ENCODE measurements at places on chromosomes 1 and 21. TPM values are rescaled to one million over a fixed set of nuclear protein-coding genes. Genes with fewer than 3 reads are reported as not detected.

FHL3 gene
- total RNA-seq, result 9.9 TPM

A3GALT2 gene
- total RNA-seq, result not detected

ZSWIM5 gene
- total RNA-seq, result 1.5 TPM

SF3B4 gene
- 30.7 TPM for total RNA-seq

KRTCAP2 gene
- 156 TPM for total RNA-seq

FAM177B gene
- not detected for total RNA-seq

AMY2B gene
- total RNA-seq, result 21.4 TPM

AQP10 gene
- not detected for total RNA-seq

AUNIP gene
- total RNA-seq, result not detected

C1orf146 gene
- total RNA-seq, result not detected

CAPN8 gene
- total RNA-seq, result 0.21 TPM

WNT2B gene
- total RNA-seq, result 4.7 TPM

- no peak for DNase-seq
Observed at GRCh38 chr21:26717146-26717739, 128.0 kb downstream of the ADAMTS1 start.

DNA sequence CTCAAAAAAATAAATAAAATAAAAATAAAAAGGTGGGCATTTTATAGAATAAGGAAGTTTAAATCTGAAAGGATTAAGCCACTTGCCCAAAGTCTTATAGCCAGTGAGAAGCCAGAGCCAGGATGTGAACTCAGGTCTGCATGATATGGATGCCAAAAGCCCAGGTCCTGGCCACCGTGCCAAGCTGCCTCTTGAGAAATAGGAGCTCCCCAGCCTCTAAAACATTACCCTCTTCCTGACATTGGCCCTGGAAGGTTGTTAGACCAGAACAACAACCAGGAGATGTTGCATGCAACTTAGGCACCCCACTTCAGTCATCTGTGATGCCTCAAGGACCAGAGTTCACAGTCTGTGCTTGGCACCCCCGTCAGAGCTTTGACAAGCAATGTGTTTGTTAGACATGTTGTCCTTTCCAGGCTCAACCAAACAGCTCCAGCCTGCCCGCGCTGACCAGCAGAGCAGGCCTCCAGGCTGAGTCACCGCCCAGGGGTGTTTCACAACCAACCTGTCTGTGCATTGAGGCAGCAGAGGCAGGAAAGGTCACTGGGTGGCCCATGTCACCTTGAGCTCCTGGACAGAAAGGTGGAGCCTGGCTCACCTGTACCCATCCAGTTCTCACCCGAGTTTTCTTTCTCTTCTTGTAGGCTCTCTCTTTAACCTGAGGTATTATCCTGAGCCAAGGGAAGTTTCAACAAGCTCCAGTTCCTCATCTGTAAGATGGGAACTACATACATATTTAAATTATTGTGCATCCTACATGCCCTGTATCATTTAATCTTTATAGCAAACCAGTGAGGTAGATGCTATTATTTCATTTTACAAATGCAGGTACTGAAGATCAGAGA lies 14.9 kb upstream of the MED18 start:
- DNase-seq, result peak; percentile 48

GRCh38 chr1:191432817-191433216 lies 725.4 kb upstream of the RGS18 start:
- DNase-seq, result no peak

GRCh38 chr1:85453640-85454194 lies 11.2 kb downstream of the DDAH1 start:
- no peak for DNase-seq

GRCh38 chr1:48753293-48753692 lies 23.4 kb downstream of the BEND5 start:
- DNase-seq, result no peak

DNA sequence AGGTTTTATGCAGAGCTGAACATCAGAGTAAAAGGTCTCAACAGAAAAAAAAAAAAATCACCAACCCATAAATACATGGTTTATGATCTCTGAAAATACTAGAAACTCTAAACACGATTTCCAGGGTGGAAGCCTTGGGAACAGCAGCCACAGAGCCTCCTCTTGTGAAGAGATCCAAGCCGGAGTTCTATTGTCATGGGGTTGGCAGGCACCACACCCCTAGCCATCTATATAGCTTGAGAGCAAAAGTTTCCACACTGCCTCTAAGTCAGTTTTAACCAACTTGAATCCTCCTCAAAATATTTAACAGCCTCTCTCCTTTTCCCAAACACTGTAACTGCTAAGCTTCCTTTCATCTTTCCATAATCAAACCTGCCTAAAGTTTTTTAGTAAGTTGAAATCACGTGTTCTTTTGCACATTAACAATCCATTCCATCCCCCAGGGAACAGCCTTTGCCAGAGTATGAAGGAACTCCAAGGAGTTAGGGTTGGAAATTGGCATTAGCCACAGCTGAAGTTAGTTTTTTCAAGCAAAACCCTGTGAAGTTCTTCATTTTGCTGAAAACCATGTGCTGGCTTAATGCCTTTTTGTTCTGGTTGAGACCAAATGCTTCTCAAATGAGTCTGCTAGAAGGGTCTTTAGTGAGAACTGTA lies 13.8 kb upstream of the SEC16B start:
- no peak for DNase-seq

DNA sequence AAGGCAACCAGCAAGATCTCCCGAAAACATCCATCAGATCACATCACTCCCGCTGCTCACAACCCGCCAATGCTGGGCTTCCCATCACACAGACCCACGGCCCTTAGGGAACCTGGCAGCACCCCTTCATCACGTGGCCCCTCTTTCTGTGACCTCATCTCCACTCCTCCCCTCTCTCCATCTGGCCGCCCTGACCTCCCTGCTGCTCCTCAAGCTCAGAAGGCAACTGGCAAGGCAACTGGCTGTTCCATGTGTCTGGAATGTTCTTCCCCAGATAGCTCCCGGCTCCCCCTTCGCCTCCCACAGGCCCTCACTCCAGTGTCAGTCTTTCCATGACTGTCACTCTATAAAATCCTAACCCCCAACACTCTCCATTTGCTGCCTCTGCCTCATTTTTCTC lies 113.0 kb upstream of the ERG start:
- no peak for DNase-seq

- peak; percentile 62 for DNase-seq
Observed at GRCh38 chr1:162206749-162207635, 137.5 kb downstream of the NOS1AP start.

GRCh38 chr1:116763116-116763786 lies 9.0 kb downstream of the CD2 start:
- no peak for DNase-seq

- no peak for DNase-seq
Observed at GRCh38 chr1:17440827-17441168, 1.3 kb upstream of the RCC2 start.

DNA sequence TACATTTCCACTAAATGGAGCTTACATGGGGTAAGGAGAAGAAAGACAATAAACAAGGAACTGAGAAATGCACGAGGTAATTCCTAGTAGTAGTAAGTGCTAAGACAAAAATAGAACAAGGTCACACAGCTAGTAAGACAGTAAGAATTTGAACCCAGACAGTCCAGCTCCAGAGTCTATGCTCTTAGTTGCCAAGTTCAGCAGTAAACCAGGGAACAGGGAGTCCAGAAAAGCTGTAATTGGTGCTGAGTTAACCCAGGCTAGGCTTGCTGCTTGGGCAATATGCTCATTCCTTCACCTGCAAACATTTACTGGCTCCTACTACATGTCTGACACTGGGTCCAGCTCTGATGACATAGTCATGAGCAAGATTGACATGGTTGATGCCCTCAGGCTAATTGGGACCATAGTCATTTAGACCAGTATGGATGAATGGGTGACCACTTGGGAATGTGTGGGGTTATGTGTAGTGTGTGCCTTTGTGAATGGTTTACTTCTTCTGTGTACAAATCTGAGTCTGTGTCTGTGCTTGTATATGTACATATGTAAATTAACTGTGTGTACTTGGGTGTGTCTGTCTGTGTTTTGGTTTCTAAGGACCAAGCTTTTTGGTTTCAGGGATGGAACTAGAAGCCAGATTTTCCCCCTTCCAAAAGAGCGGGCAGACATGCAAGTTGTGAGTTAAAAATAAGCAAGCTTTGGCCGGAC lies 2.0 kb downstream of the GPX7 start:
- no peak for DNase-seq

- peak; percentile 18 for DNase-seq
Observed at GRCh38 chr21:45329261-45330074, 41.8 kb upstream of the POFUT2 start.

DNA sequence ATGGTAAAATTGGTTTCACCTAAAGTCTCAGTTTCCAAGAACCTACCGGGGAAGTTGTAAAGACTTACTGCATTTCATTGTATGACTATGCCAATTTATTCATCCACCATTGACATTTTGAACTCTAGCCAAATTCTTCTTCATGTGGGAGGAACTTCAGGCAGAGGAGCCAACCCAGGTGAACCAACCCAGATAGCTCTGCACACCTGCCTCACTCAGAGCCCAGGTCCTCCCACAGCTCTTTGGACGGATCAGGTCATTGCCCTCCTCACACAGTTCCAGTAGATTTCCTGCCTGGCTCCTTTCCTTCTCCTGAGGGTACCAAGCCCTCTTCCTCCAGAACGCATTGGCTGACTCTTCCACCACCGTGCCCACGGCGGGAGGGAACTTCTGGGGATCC lies 121.7 kb downstream of the DTL start:
- no peak for DNase-seq

GRCh38 chr1:214453109-214453722 lies 98.2 kb downstream of the PTPN14 start:
- no peak for DNase-seq

DNA sequence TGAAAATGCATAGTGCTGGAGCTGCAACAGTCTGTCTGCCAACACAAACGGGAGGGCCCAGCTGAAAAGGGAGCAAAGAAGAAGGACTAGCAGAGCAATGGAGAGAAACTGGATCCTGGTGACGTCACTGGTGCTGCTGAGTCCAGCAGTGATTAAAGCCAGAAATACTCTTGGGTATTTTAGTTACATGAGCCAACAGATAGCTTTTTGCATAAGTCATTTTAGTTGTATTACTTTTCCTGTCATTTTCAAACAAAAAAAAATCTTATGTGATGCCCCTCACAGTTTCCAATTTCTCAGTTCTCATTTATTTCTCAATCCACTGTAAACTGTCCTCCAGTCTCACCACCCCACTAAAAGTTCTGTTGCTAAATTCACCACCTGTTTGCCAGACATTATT lies 38.7 kb upstream of the NEK7 start:
- DNase-seq, result peak; percentile 80

DNA sequence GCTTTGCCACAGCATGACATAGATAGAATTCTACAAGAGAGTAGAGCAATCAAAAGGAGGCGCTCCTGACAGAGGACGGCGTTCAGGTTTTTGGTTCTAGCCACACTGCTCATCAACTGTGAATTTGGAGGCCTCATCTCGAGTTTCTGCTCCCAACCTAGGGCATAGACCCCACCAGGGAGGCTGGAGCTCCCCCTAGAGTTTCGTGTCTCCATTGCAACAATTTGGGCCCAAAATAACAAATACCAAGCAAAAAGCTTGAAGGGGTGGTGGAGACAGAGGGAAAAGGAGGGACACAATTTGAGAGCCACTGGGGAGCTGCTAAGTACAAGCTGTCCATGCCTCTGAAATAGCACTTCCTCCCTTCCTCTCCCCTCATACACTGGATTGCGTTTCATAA lies 297.0 kb downstream of the GPATCH2 start:
- DNase-seq, result no peak

DNA sequence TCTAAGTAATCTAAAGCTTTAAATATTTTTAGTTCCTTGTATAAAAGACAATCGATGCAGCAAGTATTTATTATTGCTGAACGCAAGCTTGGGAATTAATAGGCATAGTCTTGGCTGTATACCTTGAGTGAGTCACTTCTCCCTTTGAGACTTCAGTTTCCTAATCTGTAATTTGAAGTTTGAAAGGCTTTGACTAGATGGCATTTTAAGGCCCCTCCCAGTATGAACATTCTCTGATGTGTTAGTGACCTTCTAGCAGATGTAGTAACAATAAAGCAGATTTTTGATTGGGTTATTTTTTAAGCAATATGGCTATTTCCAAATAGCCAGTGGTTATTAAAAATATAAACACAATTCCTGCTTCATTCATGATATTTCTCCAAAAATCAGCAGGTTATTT lies 58.2 kb downstream of the DUSP10 start:
- no peak for DNase-seq

- DNase-seq, result no peak
Observed at GRCh38 chr1:11281518-11282331, 8.7 kb downstream of the UBIAD1 start.

DNA sequence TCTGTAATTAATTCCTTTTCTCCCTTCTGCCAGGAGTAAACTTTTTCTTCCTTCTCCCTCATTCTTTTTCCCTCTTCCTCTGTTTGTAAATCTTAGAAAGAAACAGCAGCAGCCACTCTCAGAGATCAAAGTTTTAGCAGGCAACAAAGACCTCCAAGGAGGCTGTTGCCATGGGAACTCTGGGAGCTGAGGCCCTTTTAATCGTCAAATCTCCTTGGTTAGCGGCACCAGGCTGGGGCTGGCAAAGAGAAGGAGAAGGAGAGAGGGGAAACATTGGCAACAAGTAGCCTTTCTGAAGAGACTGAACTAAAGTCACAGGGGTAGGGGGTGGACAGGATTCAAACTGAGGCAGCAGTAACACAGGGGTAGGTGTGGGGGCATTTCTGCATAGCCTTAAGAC lies 25.2 kb downstream of the ILDR2 start:
- no peak for DNase-seq

- no peak for DNase-seq
Observed at GRCh38 chr1:183514235-183514634, 41.9 kb downstream of the SMG7 start.

- DNase-seq, result no peak
Observed at GRCh38 chr1:118148034-118148433, 37.0 kb downstream of the SPAG17 start.

DNA sequence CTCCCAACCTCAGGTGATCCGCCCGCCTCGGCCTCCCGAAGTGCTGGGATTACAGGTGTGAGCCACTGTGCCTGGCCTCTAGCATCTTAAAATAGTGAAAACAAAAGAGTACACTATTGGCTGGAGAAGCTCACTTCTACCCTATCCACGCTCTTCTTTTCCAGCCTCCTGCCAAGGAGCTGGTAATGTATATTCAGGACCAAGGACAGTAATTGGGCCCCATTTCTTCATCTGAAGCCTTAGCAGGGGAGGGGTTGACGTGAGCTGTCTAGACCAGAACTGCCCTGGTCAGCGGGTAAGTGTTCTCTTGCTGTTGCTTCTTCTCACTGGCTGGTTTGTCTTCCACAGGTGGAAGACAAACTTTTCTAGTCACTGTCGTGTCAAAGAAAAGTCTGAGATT lies 70.2 kb downstream of the DNM3 start:
- DNase-seq, result no peak

DNA sequence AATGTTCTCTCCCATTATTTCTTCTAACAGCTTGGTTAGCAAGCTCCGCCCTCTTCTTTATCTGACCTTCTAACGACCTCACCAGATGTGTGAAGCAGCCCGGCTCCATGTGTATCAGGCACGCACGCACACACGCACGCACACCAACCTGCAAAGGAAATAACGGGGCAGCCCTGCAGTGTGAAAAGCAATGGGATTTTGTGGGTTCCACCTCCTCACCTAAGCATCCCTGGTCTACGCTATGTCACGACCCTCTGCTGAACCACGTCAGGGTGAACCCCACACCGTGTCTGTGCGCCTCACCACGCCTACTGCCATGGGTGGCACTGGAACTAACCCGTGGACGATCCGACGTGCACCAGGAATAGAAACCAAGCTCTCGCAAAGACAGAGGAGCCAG lies 10.4 kb downstream of the SSU72 start:
- no peak for DNase-seq

- DNase-seq, result no peak
Observed at GRCh38 chr1:94623560-94624148, 82.1 kb upstream of the F3 start.

All from left cardiac atrium (tissue), 4 donors.